Fibroblast of the aortic adventitia (primary cell): ENCODE measurements at places on chromosomes 5 and 9.

GRCh38 chr5:124796495-124796894 lies 50.1 kb upstream of the ZNF608 start:
- no peak for DNase-seq

DNA sequence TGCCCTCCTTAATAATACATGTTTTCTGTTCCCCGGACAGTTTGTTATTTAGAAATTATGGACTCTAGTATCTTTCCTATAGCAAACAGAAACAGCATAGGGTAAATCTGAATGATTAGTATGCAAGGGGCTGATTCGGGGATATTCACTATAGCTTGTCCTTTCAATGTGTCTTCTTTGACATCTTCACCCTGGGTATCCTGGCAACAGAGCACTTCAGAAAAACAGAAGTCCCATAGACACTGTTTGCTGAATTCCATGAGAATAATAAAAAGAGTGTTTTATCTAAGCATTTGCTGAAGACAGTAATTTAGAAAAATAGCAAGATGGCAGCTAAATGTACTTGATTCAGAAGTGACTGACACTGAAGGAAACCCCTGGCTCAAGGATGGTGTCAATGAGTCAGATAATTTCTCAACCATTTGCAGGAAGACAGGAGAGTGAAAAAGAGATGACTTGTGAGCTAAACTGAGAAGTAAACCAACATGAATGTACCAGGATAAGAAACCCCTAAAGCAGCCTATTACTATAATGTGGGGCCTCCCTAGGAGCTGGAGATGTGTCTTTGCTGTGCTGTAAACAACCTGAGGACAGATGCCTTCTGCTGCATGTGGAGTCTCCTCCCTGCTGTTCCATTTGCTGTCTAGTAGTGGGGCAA lies 246.2 kb downstream of the MAN2A1 start:
- no peak for DNase-seq

GRCh38 chr5:9658706-9659105 lies 28.6 kb upstream of the TAS2R1 start:
- DNase-seq, result peak; percentile 45

- DNase-seq, result no peak
Observed at GRCh38 chr9:127277099-127277498, 12.5 kb downstream of the GARNL3 start.

DNA sequence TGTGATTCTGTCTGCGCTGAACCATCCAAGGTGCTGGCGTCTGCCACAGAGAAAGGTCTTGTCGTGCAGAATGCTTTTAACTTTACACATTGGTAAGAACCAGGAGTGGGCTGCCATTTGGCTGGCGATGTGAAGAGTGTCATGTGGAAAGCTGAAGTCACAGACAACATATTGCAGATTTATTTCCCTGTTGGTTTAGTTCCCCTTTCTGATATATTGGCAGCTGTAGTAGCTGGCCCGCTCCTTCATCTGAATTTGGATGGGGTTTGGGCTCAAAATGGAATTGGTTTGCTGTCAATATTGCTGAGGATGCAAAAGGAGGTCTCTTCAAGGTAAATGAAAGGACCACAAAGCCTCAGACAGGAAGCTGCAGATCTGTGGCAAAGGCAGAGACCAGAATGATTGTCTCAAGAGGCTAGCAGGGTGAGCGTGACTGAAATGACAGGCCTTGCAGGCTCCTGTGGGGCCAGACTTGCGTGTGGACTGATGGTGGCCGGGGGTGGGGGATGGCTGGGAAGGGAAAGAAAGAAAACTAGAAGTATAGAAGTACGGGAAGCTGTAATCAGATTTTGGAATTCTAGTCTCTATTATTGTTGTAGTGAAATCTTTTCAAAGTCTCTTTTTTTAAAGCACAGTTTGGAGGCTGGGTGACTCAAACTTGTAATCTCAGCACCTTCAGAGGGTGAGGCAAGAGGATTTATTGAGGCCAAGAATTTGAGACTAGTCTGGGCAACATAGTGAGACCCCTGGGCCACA lies 25.1 kb upstream of the CD180 start:
- no peak for DNase-seq

DNA sequence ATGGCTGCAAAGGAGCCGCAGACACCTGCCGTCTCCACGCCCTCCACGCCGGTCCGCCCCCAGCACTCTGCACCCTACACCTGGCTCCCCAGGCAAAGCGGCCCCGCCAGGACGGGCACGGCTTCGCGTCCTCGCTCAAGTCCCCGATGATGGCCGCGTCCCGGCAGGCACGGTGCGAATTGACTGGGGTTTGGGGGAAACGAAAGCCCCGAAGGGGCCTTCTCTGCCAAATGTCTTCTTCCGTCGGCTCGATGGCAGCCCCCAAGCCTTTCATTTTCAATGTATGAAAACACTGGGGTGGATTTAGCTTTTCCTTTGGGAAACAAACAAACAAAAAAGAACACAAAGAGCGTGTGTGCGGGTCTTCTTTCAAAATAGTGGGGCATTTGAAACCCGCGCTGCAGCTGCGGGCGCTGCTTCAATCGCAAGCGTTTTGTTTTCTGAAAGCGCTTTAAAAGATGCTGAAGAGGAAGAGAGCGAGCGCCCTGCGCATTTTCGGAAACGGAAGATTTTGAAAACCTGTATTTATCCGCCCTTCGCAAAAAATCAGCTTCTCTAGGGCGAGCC lies 160.0 kb downstream of the RMI1 start:
- peak; percentile 27 for DNase-seq

GRCh38 chr9:18331808-18332209 lies 142.1 kb upstream of the ADAMTSL1 start:
- DNase-seq, result peak; percentile 76

GRCh38 chr5:142845954-142846398 lies 75.8 kb downstream of the ARHGAP26 start:
- DNase-seq, result no peak

DNA sequence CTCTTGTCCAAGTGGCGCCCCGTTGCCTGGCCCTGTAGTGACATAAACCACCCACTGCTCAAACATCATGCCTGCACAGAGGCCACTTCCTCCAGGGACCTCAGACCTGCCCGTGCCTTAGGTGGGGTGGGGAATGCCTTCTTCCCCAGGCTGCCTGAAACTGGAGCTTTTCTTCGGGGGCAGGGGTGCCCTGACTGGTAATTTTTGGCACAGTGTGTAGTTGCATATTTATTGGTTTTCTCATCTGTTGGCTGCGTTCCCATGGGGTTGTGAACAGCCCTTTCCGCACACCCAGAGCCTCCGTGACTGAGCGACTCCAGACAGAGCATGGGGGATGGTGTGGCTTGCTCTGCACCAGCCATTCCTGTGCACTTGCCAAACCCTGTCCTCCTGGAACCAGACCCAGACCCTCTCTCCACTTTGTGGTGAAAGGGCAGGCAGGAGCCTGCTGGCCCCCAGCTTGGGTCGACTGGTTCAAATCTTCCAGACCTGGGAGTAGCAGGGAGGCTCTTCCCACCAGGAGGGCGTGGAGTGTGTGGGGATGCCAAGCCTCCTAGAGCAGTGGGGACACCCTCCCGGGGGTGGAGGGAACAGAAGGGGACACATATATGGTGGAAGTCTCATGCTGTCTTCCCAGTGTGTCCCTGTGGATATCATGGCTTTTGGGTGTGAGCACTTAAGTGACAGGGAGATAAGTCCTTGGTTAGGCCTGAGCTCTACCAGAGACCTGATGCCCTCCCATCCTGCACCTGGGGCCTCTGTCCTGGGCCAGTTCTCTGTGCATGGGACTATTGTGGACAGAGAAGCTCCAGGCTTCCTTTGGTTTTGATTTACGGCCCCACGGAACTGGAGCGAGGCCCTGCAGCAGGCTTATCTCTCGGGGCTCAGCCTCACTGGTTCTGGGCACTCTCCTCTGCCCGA lies 39.6 kb downstream of the WNK2 start:
- DNase-seq, result peak; percentile 47

GRCh38 chr9:114282926-114283325 lies 40.0 kb upstream of the ORM1 start:
- peak; percentile 83 for DNase-seq

GRCh38 chr9:133709015-133709611 lies 29.0 kb downstream of the SARDH start:
- no peak for DNase-seq

GRCh38 chr5:14242871-14243383 lies 99.8 kb downstream of the TRIO start:
- DNase-seq, result no peak

DNA sequence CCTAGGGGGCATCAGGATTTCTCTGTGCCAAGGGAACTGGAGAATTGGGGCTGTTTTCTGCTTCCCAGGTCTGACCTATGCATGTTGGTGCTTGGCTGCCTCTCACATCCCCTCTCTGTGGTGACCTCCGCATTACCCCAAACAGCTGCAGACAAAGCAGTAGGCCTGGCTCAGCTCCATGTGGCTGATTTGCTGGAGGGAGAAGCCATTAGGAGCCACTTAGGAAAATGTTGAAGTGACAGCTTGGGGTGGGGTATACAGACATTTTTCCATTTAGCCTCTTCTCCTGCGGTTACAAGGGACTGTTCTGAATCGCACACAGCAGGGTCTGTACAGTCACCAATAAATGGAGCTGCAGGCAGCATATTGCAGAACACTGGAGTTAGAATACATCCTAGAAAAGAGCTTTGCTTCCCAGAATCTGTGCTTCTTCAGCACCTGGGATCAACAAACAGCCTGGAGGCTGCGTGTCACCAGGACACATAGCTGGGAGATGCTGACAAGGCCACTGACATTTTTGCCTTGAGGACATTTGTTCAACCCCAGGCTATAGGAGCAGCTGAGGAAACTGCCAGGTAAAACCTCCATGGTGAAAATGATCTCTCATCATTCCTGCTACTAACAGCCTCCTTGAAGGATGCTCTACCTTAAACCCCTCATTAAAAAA lies 335.3 kb downstream of the DIRAS2 start:
- no peak for DNase-seq

DNA sequence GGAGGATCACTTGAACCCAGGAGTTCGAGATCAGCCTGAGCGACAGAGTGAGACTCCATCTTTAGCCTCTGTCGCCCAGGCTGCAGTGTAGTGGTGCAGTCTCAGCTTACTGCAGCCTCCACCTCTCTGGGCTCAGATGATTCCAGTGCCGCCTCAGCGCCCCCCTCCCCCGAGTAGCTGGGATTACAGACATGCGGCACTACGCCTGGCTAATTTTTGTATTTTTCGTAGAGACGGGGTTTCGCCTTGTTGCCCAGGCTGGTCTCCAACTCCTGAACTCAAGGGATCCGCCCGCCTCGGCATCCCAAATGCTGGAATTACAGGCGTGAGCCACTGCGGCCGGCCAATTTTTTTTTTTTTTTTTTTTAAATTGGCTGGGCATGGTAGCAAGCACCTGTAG lies 2.3 kb upstream of the HSPA9 start:
- no peak for DNase-seq

DNA sequence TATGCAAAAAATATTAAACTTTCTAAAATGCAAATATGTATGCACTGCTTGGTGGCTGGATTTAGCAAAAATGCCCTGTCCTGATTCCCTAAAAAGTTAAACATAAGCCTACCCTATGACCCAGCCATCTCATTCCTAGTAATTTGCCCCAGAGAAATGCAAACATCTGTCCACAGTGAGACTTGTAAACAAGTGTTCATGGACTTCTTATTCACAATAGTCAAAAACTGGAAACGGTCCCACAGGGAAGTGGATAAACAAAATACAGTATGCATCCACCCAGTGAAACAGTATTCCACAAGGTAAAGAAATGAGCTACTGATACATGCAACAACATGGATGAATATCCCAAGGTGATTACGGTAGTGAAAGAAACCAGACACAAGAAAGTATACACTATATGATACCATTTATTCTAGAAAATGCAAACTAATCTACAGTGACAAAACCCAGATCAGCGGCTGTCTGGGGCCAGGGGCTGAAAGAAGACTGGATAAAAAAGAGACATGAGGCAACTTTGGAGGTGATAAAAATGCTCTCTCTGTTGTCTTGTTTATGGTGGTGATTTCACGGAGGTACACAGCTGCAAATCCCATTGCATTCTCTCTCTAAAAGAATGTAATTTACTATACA lies 277.3 kb downstream of the GLIS3 start:
- DNase-seq, result no peak

GRCh38 chr5:179420476-179420875 lies 75.2 kb upstream of the ADAMTS2 start:
- DNase-seq, result no peak

DNA sequence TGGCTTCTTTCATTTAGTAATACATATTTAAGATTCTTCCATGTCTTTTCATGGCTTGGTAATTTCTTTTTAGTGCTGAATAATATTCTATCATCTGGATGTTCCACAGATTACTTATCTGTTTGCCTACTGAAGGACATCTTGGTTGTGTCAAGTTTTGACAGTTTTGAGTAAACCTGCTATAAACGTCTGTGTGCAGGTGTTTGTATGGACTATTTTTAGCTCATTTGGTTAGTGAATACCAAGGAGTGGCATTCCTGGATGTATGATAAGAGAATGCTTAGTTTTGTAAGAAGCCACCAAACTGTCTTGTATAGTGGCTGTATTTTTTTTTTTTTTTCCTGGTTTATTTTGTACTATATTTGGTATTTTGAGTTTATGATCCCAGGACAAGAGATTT lies 38.4 kb downstream of the PRRC1 start:
- DNase-seq, result no peak

GRCh38 chr5:176741561-176742211 lies 68.7 kb upstream of the UNC5A start:
- no peak for DNase-seq

- DNase-seq, result peak; percentile 8
Observed at GRCh38 chr9:108786901-108787689, 68.7 kb downstream of the ACTL7B start.

GRCh38 chr5:150068071-150068470 lies 18.3 kb downstream of the CSF1R start:
- DNase-seq, result no peak

GRCh38 chr5:71912021-71912420 lies 192.9 kb downstream of the CARTPT start:
- DNase-seq, result no peak

- DNase-seq, result peak; percentile 92
Observed at GRCh38 chr9:122931226-122932121, at the start of gene ZBTB26. Gene ZBTB26, minus strand, starts transcription at chr9:122931512. Its CDS starts 11,578 bp downstream, at chr9:122919934.

DNA sequence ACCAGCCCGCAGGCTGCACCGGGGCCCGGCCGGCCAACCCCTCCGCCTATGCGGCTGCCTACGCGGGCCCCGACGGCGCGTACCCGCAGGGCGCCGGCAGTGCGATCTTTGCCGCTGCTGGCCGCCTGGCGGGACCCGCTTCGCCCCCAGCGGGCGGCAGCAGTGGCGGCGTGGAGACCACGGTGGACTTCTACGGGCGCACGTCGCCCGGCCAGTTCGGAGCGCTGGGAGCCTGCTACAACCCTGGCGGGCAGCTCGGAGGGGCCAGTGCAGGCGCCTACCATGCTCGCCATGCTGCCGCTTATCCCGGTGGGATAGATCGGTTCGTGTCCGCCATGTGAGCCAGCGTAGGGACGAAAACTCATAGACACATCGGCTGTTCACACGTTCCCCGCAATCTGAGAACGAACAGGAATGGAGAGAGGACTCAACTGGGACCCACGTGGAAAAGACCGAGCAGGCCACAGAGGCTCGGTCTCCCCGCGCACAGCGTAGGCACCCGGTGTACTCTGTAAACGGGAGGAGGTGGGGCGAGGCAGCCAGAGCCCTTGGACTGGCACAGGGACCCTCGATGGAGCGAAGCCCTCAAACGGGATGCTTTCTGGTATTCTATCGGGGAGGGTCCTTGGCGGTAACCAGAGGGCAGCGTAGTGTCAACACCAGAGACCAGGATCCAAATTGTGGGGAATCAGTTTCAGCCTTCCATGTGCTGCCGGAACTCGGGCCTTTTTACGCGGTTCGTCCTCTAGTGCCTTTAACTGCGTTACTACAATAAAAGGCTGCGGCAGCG lies 1.9 kb downstream of the FOXE1 start:
- DNase-seq, result no peak
